ENCODE measurements at places on chromosomes 1 and 21. TPM values are rescaled to one million over a fixed set of nuclear protein-coding genes. Genes with fewer than 3 reads are reported as not detected.

DNA sequence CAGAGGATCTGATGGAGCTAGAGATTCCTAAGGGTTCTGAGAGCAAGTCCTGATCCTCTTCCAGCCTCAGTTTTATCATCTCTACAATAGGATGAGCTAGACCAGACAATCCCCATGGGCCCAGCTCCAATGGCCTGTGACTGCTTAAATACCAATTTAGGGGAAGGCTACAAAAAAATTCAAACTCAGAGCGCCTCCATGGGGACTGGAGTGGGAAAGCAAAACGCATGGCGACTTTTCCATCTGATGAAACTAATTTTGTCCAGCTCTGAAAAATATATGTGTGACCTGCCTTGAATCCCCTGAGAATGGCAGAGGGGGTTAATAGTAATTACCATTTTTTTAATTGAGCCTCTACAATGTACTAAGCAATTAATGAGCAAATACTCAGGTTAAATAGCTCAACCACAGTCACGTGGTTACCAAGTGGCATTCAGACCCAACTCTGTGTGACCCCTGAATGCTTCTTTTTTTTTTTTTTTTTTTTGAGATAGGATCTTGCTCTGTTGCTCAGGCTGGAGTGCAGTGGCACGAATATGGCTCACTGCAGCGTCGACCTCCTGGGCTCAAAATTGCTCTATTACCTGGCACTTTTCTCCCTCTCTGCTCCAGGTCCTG is 8.4 kb downstream of the EXTL1 start:
- DNase-seq, result no peak

GRCh38 chr1:66374148-66374547 is 159.8 kb upstream of the SGIP1 start:
- no peak for DNase-seq

DNA sequence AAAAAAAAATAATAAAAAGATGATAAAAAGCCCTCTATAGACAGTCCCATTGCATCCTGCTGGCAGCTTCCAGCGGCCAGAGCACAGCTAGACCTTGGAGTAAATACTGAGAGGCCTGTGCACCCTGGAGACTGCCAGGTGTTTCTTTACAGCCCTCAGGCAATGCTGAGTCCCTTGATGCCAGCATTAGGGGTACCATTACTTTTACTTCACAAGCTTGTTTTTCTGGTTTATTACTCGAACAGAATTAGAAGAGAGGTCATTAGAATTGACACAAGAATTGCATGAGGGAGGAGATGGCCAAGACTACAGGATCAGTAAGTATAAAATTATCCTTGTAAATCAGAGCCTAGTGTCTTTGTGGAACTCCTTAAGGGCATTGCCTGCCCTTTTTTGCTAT is 43.6 kb downstream of the AKNAD1 start:
- DNase-seq, result no peak

DNA sequence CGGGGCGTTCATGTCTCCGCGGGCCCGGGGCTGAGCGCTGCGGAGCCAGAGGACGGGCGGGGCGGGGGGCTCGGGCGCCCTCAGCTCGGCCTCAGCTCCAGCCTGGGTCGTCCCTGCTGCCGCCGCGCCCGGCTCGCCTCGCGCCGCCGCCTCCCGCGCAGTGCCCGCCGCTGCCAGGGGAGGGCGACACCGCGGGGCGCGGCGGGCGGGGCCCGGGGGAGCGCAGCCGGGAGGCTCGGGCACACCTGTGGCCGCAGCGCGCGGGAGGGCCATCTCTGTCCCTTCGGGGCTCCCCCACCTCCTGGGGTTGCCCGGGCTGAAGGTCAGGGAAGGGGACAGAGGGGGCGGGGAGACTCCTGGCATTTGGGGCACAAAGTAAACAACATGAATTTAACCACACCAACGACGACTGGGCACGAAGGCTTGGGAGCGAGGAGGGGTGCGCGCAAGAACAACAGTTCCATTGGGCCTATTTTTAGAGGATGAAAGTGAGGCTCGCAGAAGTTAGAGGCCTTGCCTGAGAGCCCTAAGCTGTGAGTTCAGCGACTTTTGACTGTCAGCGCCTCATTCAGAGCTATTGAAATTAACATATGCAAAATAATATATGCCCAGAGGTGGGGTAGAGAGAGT is at the start of gene FAM131C:
Gene FAM131C, minus strand, starts transcription at position 162 of the 630 bp plus-strand sequence. CDS start 209 bp downstream, outside the sequence.
- DNase-seq, result peak; percentile 47

DNA sequence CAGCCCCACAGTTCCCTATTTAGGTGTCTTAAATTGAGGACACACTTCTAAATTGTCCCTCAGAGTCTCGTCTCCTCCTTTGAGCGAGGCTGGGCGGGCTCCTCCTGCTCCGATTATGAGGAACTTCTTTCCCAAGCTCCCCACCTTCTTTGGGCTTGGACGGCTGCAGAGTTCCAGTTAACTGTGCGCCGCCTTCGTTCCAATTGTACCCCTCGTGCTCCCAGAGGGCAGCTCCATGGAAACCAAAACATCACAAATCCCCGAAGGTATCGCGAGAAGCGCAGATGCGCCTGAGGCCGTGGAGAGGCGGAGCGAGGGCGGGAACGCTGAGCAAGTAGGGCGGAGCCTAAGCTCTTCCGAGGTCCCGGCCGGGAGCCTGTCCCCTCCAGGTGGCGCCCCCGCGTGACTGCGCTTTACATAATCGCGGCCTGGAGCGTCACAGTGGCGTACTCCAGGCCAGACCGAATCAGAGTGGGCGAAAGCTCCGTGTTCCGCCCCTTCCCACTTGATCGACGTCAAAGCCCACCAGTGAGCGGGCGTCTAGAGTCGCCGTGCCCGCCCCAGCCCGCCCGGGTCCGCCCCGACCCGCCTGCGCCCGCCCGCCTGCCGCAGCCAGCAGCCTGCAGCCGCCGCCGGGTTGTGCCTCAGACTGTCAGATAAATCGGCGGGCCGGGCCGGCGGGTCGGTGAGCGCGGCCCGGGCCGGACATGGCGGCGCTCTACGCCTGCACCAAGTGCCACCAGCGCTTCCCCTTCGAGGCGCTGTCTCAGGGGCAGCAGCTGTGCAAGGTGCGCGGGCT is at the start of gene FAM76A:
Gene FAM76A, plus strand, starts transcription at position 588 of the 799 bp plus-strand sequence. Its CDS starts 120 bp downstream, at position 708.
- DNase-seq, result peak; percentile 99

DNA sequence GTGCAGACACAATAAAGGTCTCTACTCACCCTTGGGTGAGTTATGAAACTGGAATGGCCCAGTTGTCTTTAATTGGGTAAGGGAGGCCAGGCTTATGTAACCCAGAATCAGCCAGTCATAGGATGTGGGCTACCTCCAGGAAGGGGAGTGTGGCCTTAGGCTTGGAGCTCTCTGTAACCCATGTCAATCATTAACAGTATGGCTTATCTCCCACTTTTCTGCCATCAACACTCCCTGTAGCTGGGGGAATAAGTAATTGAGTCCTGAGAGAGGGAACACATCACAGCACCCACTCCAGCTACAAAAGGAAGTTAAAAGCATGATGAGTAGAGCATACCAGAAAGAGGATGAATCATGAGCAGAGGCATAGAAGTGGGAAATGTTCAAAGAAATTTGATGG is 327.0 kb upstream of the DUSP10 start:
- no peak for DNase-seq

GRCh38 chr1:40185951-40186864 is 25.0 kb downstream of the RLF start:
- DNase-seq, result no peak

DNA sequence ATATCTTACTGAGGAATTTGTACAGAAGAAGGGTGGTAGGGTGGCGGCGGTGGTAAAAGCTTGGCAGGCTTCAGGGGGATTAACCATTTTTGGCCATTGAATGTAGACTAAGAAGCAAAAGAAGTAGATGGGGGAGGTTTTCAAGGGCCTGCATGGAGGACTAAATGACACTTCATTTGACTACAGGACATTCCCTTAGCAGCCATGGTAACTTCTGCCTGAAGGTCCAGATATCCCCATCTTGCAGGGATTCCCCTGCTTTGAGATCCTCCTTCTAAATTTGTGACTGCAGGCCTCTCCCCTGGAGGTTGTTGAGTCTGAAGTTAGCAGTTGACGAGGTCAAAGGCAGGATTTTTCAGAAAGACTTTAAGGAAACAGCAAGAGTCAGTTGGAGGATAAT is 4.8 kb downstream of the VASH2 start:
- no peak for DNase-seq

DNA sequence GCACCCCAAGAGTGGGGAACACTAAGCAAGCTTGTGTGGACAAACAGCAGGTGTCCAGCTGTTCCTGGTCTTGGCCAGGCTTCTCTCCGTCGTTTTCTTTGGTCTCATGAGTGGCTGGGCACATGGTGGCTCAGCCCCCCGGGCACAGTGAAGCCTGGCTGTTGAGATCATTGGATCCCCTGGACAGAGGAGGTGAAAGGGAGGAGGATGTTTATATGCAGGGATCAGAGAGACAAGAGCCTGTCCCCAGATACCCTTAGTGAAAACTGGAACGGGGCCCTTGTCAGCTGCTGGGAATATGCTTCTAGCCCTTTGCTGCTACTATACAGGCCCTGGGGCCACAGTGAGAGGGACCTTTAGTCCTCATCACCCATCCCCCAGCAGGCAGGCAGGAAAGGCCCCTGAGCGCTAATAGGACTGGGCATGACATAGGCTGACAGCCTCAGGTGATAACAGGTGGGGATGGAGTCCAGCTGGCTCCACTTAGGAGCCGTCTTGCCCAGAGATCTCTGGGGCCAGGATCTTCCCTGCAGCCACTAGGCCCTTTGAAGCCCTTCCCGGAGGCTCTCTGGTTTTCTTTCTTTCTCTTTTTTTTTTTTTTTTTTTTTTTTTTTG is 16.4 kb downstream of the EPHA8 start:
- DNase-seq, result no peak

- no peak for DNase-seq
Observed at GRCh38 chr1:223635236-223635635, 30.3 kb downstream of the CAPN8 start.

DNA sequence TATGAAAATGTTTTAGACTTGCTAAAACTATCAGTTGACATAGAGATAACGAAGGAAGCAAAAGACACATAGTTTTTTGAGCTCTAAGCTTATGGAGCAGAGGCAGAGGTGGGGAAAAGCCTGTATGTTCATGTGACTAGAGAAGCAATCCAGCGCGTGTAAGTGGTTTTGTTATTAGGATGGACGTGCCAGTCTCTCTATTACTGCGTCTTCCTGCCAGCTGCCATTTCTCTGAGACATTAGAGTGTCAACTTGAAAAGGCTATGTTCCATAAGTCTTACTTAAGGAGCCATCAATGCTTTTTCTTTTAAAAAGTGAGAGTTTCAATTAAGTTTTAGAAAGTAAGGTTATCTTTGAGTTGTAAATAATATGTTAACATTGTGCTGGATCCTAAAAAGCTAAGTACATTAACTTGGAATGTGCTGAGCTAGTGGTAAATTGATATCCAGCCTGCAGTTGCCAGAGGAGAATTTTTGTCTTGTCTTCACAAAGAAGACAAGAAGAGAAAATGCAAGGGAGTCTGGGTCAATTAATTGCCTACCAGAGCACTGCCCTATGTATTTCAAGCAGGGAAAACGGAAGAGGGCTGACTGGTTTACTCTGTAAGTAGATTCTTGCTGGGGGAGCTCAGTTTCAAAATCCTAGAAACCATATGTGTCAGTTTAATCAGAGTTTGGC is 161.8 kb upstream of the B3GALT2 start:
- DNase-seq, result no peak

DNA sequence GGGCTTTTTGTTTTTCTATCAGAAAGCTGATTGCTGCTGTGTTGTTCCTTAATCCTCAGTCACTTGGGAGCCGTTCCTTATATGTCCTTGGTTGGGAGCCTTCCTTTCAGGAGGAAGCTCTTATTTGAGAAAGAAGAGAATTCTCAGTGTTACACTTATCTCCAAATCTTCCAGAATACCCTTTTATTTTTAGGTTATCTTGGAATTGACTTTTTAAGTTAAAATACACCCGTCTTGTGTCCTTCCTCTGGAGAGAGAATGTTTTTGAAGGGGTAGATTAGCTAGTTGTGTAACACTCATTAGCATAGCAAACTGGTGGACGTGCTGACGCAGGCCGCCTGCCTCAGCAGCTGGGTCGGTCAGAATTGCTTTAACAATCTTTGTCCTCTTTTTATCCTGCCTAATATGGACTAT is 42.1 kb downstream of the LRRC8B start:
- no peak for DNase-seq

GRCh38 chr1:87497380-87498203 is 168.9 kb downstream of the LMO4 start:
- DNase-seq, result no peak

Gene DMRTA2
- total RNA-seq, result not detected

Gene CASQ2
- total RNA-seq, result not detected

Gene VSIG8
- total RNA-seq, result not detected

Gene SMG7
- total RNA-seq, result 50.6 TPM

Gene LCE2B
- not detected for total RNA-seq

Measured in T-helper 17 cell (primary cell).